Stimulated activated CD4-positive, alpha-beta T cell treated with anti-CD3 and anti-CD28 coated beads, TNF-alpha, amount 100 ng/mL, for 1 hour (primary cell): ENCODE measurements at places on chromosomes 2 and 18.

DNA sequence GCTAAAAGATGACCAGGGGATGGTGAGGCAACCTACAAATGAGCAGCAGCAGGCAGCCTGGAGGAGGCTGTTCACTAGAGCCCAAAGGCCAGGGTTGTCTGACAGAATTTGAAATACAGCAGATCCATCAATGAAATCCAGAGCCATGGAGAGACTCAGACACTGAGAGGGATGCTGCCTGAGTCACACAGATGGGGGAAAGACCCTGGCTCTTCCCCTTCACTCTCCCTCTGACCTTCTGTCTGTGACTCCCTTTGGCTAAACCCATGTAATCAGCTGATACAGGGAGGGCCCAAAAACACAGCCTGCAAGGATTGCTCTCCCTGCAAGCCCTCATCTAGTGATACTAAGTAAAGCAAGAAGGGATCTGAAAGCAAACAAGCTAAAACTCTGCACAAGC is 166.5 kb upstream of the SPOPL start:
- no peak for DNase-seq

DNA sequence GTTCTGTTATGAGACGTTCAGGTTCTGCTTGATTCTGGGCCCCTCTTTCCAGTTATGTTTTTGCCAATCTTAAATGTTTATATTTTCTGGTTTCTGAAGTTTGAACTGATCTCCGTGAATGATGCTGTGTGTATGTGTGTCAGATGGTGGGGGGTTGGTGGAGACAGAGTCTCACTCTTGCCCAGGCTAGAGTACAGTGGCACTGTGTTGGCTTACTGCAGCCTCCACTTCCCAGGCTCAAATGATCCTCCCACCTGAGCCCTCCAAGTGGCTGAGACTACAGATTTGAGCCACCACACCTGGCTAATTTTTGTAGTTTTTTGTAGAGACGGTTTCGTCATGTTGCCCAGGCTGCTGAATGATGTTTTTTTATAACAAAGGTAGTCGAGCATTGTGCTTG is 45.9 kb downstream of the PSMD14 start:
- no peak for DNase-seq

DNA sequence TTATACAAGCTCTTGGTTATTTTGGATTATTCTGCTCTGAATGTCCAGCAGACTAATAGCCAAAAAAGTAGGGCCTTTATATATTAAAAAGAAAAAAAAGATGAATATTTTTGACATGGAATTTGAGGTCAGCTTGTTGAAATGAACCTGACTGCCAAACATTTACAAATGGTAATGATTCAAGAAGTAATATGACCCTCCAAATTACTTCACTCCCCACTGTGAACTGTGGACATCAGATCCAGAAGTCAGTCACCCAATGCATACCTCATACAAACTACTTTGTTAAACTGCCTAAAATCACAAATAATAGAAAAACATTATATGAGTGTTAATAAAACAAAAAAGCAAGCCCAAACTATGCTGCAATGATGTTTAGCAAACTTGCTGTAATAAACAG is 10.0 kb downstream of the EPG5 start:
- DNase-seq = no peak

DNA sequence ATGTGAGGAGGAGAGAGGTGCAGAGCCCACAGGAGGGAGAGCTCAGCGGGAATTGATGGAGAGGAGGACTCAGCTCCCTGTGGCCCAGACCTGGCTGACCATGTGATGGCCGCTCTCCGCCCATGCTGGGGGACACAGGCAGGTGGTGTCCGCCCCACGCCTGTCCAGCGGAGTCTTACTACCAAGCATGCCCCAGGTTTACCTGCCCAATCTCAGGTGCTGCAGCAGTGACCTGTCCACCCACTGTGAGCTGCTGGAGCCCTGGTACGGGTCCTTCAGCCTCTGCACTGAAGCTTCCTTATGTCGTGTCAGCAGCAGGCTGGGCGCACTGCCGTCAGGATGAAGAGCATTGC is 170.8 kb downstream of the RTP5 start:
- DNase-seq = no peak

DNA sequence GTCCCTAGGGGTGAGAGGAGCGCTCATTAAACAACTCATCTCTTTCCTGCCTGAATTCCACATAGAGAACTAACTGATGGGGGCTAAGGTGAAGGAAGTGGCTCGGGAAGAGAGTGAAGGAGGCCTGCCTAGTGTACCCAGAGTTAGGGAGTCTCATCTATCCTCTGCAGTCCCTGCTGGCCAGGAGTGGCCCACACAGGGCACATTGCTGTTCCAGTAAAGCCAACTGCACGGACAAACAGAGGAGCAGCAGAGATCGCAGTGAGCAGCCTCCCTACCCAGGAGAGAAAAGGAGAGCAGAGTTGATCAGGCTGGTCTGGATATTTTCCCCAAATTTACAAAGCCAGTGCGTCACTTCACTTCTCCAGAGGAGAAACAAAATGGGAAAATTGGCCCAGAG is 16.9 kb upstream of the FN1 start:
- no peak for DNase-seq

GRCh38 chr2:149612122-149612521 is 24.5 kb upstream of the MMADHC start:
- no peak for DNase-seq

- DNase-seq = no peak
Measured at GRCh38 chr2:77746780-77747179, 224.6 kb upstream of the LRRTM4 start.

DNA sequence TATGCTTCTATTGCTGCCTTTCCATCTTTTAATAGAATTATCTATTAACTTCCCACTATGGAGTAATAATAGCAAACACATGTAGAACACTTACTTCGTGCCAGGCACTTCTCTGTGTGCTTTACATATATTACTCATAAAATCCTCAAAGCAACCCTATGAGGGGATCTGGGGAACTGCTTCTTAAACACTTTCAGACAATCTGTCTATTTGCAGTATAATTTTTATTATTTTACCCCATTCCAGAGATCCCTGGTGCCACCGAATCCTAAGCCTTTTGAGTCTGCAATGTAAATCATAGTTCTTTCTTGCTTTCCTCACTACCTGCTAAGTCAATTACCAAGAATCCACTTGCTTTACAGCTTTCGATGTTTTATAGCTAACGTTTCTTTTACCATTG is 25.6 kb upstream of the GCFC2 start:
- DNase-seq = no peak

- no peak for DNase-seq
Measured at GRCh38 chr2:226001716-226002115, 602.2 kb downstream of the NYAP2 start.
